ENCODE measurements at places on chromosomes 6 and 20. TPM values are rescaled to one million over a fixed set of nuclear protein-coding genes. Genes with fewer than 3 reads are reported as not detected.

The SAPCD1 gene
- 3.9 TPM for total RNA-seq

The SMLR1 gene
- not detected for total RNA-seq

The COL9A1 gene
- 1.8 TPM for total RNA-seq

The GPR6 gene
- not detected for total RNA-seq

The PLAGL2 gene
- total RNA-seq, result 6.4 TPM

The EFCAB8 gene
- not detected for total RNA-seq

The SNX14 gene
- total RNA-seq, result 102 TPM

The SLC17A1 gene
- not detected for total RNA-seq
